ENCODE measurements at places on chromosomes 6 and 20.

- no peak for DNase-seq
These were observed 689.6 kb downstream of the DHX35 start for GRCh38 chr20:39651645-39652325.

DNA sequence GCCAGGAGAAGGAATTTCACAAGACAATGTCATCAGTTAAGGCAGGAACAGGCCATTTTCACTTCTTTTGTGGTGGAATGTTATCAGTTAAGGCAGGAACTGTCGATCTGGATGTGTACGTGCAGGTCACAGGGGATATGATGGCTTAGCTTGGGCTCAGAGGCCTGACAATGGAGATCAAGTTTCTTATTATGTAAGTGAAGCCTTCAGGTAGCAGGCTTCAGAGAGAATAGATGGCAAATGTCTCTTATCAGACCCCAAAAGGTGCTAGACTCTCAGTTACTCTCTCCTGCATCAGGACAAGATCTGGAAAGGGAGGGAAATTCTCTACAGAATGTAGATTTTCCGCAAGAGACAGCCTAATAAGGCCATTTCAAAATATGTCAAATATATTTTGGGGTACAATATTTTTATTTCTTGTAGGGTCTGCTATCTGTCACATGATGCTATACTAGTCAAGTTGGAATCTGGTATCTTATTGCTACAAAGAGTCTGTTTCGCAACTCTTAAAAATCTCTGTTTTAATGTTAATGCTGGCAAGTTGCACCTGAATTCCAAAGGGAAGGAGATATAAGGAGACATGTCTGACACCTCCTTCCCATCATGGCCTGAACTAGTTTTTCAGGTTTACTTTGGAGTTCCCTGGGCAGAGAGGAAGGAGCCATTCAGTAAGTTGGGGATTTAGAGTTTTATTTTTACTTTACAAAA lies 48.8 kb downstream of the TRDN start:
- DNase-seq: no peak

GRCh38 chr20:47127999-47128398 lies 228.5 kb downstream of the ZMYND8 start:
- no peak for DNase-seq

DNA sequence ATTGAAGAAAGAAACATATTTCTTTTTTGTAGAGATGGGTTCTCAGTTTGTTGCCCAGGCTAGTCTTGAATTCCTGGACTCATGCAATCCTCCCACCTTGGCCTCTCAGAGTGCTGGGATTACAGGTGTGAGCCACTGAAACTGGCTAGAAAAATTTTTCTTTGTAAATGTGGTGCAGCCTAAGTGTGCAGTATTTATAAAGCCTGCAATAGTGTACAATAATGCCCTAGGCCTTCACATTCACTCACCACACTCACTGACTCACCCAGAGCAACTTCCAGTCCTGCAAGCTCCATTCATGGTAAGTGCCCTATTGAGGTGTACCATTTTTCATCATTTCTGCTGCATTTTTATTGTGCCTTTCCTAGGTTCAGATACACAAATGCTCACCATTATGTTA lies 31.4 kb downstream of the NHSL1 start:
- DNase-seq: no peak

DNA sequence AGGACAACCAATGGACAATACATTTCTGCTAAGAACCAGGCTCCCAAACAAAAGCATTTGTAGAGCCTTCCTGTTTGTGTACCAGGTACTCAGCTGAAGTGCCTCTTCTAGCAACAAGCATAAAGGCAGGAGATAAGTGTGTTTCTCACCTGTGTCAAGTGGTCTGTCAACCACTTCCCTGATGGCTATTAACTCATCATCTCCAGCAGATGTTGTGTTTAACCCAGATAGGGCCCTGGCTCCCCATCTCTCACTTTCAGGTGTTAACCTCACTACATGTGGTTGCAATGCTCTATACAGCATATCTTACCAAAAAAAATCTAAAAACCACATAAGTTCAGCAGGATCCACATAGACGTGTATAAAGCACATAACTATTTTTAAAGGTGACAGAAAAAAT lies 9.6 kb upstream of the IL17A start:
- no peak for DNase-seq

DNA sequence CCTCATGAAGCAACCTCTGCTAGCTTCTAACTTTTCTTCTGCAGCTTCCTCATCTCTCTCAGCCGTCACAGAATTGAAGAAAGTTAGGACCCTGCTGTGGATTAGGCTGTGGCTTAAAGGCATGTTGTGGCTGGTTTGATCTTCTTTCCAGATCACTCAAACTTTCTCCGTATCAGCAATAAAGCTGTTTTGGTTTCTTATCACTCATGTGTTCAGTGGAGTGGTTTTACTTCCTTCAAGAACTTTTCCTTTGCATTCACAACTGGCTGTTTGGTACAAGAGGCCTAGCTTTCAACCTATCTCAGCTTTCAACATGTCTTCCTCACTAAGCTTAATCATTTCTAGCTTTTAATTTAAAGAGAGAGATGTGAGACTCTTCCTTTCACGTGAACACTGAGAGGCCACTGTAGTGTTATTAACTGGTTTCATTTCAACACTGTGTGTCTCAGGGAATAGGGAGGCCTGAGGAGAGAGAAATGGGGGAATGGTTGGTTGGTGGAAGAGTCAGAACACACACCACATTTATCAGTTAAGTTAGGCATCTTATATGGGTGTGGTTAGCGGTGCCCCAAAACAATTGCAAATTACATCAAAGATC lies 17.2 kb downstream of the ZSCAN23 start:
- no peak for DNase-seq

DNA sequence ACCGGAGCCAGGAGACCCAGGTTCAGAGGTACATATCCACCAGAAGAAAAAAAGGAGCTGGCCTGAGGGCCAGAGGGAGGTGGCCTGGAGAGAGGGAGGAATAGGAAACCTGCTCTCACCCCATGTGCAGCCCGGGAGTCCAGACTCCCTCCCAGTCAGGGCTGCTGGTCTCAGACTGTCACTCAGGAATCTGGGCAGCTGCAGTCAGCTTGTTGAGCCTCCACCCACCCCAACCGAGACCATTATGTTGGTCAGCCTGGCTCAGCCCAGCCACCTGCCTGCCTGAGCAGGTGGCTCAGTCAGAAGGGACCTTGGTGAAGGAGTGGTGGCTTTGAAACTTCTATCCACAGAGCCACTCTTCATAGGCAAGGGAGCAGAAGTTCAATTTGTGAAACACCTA lies 53.3 kb upstream of the EPB41L1 start:
- DNase-seq: no peak

DNA sequence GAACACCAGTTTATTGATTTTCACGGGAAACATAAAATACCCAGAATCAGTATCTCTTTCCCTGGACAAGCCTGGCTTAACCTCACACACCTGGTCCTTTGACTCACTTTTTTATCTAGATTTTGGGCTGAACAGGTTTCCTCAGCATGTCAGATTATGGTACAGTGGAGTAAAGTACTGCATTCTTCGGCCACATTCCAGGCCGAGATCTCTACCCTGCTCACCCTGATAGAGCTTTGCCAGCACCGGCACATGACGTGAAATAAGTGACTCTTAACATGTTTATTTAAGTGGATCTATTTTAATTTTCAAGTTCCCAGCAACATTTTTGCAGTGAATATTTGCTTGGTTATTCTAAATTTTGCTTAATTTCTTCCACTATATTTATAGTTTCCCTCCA lies 79.0 kb upstream of the POPDC3 start:
- DNase-seq: no peak

GRCh38 chr20:47972916-47973309 lies 187.6 kb upstream of the SULF2 start:
- DNase-seq: no peak

DNA sequence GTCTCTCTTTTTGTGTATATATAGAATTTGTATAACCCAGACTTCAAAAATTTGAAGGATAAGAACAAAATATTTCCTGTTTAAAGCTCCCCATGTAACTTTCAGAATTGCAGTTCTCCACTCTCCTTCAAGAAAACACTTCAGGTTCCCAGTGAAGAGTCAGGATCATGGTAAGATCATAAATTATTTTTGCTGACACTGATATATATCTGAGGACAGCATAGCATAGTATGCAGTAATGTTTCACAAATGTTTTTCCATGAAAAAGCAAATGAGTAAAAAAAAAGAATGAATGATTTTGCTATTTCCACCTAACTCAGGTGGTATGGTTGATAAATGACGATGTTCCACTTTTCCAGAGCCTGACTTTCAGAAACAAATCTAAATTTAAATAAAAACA lies 545.6 kb upstream of the EPHA7 start:
- DNase-seq: no peak

- DNase-seq: no peak
These were observed 1.6 kb downstream of the HLA-DQB1 start for GRCh38 chr6:32664827-32665362.

- no peak for DNase-seq
These were observed 251.8 kb downstream of the TBC1D7 start for GRCh38 chr6:13076575-13076974.

DNA sequence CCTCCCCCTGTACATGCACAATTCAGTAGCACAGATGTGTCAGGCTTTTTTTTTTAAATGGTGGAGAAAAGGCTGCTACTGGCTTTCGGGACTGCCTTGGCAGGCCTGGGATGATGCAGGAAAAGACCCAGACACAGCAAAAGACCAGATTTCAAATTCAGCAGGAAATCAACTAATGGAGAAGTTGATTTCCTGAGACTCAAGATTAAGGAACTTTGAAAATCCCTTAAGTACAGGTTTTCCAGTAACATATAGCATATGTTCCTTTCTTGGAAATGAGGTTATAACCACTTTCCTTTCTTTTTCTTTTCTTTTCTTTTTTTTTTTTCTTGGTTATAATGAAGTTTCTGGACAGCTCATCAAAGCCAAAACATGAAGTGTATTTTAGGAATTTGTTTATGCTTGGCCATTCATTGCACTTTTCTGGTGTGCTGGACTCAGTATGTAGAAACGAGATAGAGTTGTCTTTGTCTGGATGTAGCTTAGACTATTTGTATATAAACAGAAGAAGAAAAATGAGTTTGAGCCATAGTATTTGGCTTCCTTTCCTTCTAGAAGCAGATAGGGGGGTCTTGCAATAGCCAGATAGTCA lies 119.4 kb downstream of the SASH1 start:
- no peak for DNase-seq

- no peak for DNase-seq
These were observed 8.8 kb downstream of the GNL1 start for GRCh38 chr6:30547454-30547853.

DNA sequence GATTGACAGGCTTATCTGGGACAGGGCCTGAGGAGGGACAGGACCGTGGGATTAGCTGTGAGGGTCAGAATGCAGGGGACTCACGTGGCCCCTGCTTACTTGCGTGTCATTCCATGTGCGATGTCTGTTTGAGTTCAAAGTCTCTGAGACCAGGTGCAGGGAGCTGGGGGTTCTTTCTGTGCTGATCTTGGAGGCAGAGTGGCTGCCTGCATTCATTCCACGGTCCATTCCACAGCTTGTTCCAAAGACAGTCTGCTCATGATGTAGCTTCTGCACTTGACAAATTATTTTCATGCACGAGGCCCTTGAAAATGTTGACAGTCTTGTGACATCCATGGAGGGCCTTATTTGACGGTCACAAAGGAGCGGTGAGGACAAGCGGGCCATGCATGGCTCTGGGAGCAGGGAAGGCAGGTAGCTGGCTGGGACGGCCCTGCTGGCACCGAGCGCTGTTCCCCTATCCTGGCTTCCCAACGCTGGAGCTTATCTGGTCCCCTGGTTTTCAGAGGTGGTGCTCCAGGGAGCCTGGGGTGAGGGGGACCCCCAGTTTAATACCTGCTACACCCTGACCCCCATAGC lies 156.3 kb upstream of the RNF24 start:
- DNase-seq: no peak

DNA sequence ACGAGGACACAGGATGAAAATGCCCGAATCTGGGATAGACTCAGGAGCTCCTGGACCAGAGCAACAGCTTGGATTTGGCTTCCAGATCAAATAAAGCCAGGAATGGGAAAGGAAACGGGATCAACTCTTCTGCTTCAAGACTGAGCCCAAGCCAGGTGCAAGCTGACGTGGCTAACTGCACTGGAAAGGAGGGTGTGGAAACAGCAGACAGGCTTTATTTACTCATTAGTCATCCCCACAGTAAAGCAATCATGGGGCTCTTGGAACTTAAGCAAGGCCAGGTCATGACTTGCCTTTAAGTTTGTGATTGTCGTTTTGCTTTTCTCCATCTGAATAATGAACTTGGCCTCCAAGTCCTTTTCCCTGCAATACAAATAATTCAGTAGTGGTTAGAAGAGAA lies 45.2 kb downstream of the KIF16B start:
- DNase-seq: peak; percentile 22

DNA sequence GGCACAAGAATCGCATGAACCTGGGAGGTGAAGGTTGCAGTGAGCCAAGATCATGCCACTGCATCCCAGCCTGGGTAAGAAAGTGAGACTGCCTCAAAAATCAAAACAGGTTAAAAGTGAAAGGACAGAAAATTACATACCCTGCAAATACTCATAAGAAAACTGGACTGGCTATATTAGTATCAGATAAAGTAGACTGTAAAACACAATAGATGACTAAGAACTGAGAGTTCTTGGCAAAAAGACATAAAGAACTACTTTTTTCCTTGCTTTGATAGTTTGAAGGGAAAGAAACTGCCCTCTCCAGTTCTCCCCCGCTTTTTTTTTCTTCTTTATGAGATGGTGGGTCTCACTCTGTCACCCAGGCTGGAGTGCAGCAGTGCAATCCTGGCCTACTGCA lies 17.0 kb downstream of the SNX3 start:
- no peak for DNase-seq

DNA sequence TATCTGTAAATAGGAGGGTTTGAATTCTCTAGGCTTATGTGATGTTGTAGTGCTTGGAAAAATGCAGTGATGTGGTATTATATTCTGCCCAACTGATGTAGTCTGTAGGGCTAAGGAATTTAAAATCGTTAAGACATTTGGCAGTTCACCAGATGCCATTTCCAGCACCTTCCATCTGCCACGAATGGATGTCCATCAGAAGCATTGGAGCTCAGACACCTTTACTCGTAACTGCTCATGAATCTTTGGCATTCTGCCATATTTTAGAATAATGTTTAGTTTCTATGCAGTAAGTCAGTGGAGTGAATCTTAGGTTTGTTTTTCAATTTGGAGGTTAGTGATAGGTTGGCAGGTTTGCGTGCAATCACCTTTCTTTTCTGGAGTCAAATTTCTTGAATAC lies 2.4 kb upstream of the SYTL3 start:
- DNase-seq: no peak
